Prostate gland (tissue), 2 donors: ENCODE measurements at places on chromosomes 7 and 10. TPM values are rescaled to one million over a fixed set of nuclear protein-coding genes. Genes with fewer than 3 reads are reported as not detected.

DNA sequence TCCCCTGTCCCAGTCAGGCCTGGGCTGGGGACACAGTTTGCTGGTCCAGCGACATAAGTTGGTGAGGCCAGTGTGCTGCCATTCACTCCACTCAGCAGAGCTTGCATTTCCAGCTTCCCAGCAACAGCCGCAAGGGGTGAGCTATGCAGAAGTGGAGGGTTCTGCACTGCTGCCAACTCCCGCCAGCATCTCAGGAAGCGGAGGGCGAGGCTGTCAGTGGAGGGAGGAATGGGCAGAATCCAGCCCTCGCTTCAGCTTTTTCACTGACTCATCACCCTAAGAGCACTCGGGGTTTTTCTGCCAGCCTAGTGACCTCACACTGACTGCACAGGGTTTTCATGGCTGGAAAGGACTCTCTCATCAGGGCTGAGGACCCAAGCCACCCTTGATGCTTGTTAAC, 625.1 kb upstream of the MKI67 start:
- DNase-seq = no peak
- H3K36me3 ChIP-seq = no peaks in the 10 kb centered on the region
- H3K4me1 ChIP-seq = no peaks in the 10 kb centered on the region
- H3K4me3 ChIP-seq = no peak overlapping the region
- no peaks in the 10 kb centered on the region for H3K27me3 ChIP-seq
- H3K27ac ChIP-seq = no peak overlapping the region

- H3K27ac ChIP-seq = no peak overlapping the region
- no peaks in the 10 kb centered on the region for H3K4me1 ChIP-seq
- no peak for DNase-seq
- H3K27me3 ChIP-seq = no peaks in the 10 kb centered on the region
- H3K4me3 ChIP-seq = no peak overlapping the region
Measured at GRCh38 chr10:12207114-12207513, 11.1 kb downstream of the CDC123 start.

DNA sequence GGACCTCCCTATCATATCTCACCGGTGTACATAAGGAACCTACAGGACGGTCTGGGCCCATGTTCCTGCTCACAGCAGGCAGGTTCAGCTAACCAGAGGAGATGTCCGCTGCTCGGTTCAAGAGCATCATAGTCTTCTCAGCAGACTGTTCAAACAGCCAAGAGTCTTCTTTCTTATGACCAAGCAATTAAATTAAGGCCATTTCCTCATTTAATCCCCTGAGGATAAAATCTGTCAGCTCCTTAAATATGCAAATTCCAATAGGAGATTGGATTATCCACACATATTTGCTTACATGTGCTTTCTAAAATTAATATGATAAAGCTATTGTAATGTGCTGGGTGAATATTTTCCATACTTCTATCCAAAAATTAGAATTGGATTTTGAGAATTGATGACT, 59.7 kb downstream of the LMBR1 start:
- no peak overlapping the region for H3K27ac ChIP-seq
- no peak overlapping the region for H3K4me3 ChIP-seq
- DNase-seq = no peak
- H3K4me1 ChIP-seq = no peaks in the 10 kb centered on the region
- H3K36me3 ChIP-seq = no peaks in the 10 kb centered on the region

The KLF14 gene
- total RNA-seq = not detected

GRCh38 chr7:130891254-130892094, 157.5 kb upstream of the KLF14 start:
- no peak overlapping the region for H3K4me3 ChIP-seq
- H3K27me3 ChIP-seq = no peaks in the 10 kb centered on the region
- peak; percentile 55 for DNase-seq
- H3K27ac ChIP-seq = peak overlapping the region; percentile 73

DNA sequence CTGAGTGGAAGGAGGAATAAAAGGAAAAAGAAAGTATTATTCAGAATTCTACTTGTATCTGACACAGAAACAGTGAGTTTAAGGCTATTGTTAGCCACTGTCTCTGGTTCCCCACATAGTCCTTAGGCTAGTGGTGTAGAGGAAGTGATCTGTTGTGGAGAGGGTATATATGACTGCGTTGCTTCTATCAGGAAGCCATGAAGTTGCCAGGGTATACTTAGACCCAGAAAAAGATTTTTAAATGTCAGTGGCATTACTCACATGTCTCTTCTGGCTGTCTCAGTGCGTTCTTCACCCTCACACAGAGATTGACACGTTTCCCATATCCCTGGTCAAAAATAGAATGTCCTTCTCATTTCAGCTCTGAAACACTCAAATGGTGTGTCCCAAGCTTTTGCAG, 72.7 kb downstream of the SEM1 start:
- no peaks in the 10 kb centered on the region for H3K36me3 ChIP-seq
- DNase-seq = no peak
- H3K4me1 ChIP-seq = no peaks in the 10 kb centered on the region
- no peak overlapping the region for H3K27ac ChIP-seq
- no peak overlapping the region for H3K4me3 ChIP-seq

GRCh38 chr10:132445516-132446194, 48.7 kb downstream of the PWWP2B start:
- H3K27ac ChIP-seq = no peak overlapping the region
- peaks cover 11% of the 10 kb centered on the region for H3K4me1 ChIP-seq
- no peak for DNase-seq

DNA sequence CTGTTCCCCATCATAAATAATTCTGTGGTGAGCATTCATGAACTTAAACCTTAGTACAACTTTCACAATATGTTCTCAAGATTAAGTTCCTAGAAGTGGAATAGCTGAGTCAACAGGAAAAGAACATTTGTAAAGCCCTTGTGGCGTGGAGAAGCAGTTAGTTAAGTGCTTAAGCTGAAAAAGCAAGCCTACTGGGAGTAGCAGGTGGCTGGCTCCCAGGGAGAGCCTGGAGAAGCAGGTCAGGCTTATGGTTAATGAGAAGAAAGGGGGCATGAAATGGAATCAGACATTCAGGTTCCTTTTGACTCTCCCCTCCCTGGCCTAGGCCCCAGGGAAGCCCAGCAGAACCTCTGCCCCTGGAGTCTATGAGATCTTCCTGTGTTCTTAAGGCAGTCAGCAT, 35.3 kb downstream of the VSTM4 start:
- no peaks in the 10 kb centered on the region for H3K27me3 ChIP-seq
- no peak overlapping the region for H3K4me3 ChIP-seq
- H3K27ac ChIP-seq = no peak overlapping the region

The HTRA1 gene
- total RNA-seq = 41.4 TPM

DNA sequence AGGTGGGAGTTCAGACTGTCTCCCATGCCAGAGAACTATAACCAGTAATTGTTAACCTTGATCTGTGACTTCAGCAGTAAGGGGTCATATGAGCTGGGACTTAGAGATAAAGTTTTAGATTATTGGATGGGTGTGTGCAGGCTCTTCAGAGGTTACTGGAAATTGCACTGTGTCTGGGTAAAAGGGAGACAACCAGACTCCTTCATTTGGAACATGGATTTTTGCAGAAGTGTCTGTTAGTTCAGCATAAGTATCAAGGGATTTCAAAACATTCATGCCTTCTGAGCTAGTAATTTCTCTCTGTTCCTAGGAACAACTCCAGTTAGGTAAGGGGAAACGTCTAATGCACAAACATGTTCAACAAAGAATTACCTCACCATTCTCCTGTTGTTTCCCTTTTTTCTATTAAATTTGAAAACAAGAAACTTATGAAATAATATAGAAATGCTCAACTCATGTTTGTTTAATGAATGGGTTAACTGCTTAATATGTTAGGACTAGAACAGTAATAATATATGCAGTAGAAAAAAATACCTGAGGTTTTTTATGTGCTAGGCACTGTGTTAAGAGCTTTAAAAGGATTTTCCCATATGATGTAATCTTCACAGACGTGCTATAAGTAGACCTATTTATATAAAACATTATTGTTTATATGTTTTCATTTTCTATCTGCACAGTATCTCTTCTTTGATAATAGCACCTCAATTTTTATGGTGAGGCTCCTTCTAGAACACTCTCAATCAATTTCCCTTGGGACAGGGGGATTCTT, 233.0 kb downstream of the CACNA2D1 start:
- H3K27ac ChIP-seq = no peak overlapping the region
- H3K4me3 ChIP-seq = no peak overlapping the region
- DNase-seq = no peak
- H3K27me3 ChIP-seq = no peaks in the 10 kb centered on the region
- H3K36me3 ChIP-seq = no peaks in the 10 kb centered on the region

The CDNF gene
- 15.8 TPM for total RNA-seq

DNA sequence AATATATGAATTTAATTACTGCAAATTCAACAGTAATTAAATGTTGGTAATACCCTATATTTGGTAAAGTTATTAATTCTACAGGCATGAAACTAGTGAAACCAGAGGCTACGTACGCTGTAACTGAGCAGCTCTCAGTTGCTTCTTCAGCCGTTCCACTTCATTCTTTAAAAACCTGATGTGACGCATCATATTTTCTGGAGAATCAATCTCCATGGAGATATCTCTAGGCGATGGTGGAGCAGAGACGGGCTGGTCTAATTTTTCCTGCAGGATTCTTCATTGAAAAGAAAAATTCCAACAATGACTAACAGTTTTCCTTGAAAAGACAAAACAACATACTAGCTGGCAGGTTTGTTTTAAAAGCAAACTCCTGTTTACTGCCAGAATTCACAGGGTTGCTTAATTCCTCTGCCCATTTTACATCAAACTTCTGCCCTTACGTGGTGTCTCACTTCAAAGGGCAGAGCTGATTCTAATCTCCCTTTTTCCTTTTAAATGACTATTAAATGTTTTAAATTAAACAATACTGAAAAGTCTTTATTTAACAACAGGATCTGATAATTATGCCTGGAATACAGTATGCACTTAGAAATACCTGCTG, 59.4 kb upstream of the MRLN start:
- H3K36me3 ChIP-seq = no peaks in the 10 kb centered on the region
- no peaks in the 10 kb centered on the region for H3K27me3 ChIP-seq
- no peaks in the 10 kb centered on the region for H3K4me1 ChIP-seq
- no peak overlapping the region for H3K4me3 ChIP-seq

DNA sequence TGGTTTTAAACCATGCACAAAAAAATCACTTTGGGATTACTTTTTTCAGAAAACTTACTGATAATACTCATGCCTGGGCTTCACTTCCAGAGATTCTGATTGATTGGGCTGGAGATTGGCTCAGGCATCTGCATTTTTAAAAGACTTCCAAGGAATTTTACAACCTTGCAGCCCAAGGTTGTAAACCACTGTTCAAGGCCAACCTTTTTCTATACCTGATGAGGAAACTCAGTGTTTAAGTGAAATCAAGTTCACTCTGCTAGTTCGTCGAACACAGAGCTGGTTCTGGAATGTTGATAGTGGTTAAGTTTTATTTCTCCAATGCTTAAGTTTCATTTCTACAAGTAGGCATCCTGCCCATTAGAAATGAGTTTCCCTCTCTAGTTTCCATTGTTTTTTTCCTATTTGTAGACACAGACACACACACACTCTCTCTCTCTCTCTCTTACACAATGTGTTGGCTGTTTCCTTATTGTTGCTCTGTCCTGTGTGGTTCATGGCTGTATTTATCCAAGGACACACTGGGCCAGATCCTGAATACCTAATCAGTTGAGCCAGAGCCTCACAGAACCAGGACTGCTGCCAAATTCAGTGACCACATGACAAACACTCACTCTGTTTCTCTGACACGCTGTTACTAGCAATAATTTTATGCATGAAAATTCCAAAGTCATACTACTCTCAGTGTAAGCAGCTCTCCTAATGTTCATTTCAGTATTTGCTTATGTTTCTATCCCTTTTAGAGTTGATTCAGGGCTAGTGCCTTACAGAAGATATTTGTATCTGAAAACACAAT, 3.7 kb upstream of the IFIT1B start:
- H3K4me1 ChIP-seq = peaks cover 12% of the 10 kb centered on the region
- H3K36me3 ChIP-seq = no peaks in the 10 kb centered on the region
- no peak overlapping the region for H3K4me3 ChIP-seq
- peak overlapping the region; percentile 84 for H3K27ac ChIP-seq
- H3K27me3 ChIP-seq = no peaks in the 10 kb centered on the region

The CYP2C18 gene
- not detected for total RNA-seq

The PTPRE gene
- 14.3 TPM for total RNA-seq

DNA sequence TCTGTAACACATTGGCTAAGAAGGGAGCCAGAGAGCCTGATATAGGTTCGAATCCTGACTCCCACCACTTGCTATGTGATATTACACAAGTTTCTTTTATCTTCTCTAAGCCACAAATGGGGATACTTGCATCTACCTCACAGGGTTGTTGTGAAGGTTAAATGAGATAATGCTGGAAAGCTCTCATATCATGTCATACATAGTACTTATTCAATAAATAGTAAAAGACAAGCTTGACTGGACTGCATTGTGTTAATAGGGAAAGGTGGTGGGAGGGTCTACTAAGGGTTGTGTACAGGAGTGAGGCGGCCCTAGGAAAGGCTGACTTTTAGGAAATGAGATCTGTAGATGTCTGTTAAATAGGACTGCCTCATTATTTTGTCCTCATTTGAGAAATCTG, 35.8 kb upstream of the DNMBP start:
- no peak overlapping the region for H3K4me3 ChIP-seq
- no peak for DNase-seq
- no peaks in the 10 kb centered on the region for H3K36me3 ChIP-seq
- H3K27ac ChIP-seq = no peak overlapping the region
- no peaks in the 10 kb centered on the region for H3K4me1 ChIP-seq
- H3K27me3 ChIP-seq = no peaks in the 10 kb centered on the region

DNA sequence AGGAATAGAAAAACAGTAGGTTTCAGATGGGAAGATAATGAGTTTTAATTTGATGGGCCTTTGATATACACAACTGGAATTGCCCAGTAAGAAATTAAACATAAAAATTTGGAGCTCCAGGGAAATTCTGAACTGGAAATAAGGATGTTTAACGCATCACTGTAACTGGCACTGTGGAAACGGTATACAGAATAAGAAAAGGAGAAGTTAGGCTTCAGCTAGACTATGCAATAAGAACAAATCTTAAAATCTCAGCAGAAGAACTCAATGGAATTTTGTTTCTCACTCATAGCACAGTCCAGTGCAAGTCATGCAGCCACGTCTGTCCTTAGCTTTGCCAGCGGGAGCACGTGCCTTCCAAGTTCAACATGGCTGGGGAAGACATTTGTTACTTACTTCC, 52.9 kb upstream of the FGL2 start:
- H3K4me3 ChIP-seq = no peak overlapping the region
- no peak overlapping the region for H3K27ac ChIP-seq
- H3K4me1 ChIP-seq = no peaks in the 10 kb centered on the region
- H3K27me3 ChIP-seq = no peaks in the 10 kb centered on the region
- no peak for DNase-seq
- H3K36me3 ChIP-seq = no peaks in the 10 kb centered on the region

GRCh38 chr7:1149351-1149794, 10.6 kb downstream of the ZFAND2A start:
- peaks cover 9% of the 10 kb centered on the region for H3K36me3 ChIP-seq
- no peak overlapping the region for H3K27ac ChIP-seq
- no peaks in the 10 kb centered on the region for H3K4me1 ChIP-seq
- H3K4me3 ChIP-seq = no peak overlapping the region
- H3K27me3 ChIP-seq = no peaks in the 10 kb centered on the region
